Stimulated activated CD8-positive, alpha-beta memory T cell treated with anti-CD3 and anti-CD28 coated beads, Interleukin-15, amount 100 ng/mL, for 24 hours (primary cell): ENCODE measurements at places on chromosomes 6 and 20.

- DNase-seq: no peak
Measured at GRCh38 chr6:17280138-17280537, 1.0 kb upstream of the RBM24 start.

DNA sequence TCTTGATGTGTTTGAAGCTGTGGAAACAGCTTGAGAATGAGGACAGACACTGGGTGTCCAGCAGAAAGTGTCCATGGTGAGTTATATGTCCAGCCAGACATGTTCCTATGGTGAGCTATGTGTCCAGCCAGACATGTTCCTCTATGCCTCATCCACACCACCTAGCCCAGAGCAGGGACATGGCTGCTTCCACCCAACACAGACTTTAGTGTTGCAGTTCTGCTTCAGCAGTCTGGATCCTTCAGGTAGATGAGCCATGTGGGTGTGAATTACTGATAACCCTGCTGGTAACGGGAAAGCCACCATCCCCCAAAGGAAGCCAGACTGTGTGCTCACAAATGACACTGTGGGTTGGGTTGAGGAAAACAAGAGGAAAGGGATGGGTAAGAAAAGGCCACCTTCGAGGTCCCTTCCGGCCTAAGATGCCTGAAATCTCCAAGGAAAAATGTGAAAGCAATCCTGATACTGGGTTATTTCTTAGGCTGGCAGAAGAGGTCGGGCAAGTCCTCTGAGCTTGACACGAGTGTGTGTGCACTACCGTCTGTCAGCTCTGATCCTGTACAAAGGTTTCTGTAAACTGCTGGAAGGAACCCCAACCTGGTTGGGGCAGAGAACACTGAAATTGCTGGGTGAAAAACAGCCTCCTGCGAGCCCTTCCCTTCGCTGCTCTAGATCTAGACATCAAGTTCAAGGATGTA is 77.8 kb downstream of the NINL start:
- no peak for DNase-seq

- DNase-seq: no peak
Measured at GRCh38 chr6:3253597-3253961, 5.2 kb upstream of the PSMG4 start.

DNA sequence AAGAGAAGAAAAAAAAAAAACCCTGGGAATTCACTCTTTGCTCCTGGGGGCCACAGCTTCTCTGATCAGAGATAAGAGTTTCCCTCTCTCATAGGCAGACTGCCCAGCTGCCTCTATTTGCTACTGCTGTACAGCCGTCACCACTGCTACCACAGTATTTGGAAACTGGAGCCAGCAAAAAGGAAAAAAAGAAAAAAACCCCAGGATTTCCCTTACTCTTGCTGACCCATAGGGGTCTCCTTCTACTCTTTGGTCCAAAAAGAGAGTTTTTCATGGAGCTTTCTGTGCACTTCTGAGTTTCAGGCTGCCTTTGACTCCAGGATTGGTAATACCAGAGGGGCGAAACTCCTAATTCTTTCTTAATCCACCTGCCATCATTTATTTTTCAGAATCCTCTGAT is 89.7 kb downstream of the MDGA1 start:
- no peak for DNase-seq

GRCh38 chr6:19895866-19896692 is 58.9 kb downstream of the ID4 start:
- DNase-seq: no peak

DNA sequence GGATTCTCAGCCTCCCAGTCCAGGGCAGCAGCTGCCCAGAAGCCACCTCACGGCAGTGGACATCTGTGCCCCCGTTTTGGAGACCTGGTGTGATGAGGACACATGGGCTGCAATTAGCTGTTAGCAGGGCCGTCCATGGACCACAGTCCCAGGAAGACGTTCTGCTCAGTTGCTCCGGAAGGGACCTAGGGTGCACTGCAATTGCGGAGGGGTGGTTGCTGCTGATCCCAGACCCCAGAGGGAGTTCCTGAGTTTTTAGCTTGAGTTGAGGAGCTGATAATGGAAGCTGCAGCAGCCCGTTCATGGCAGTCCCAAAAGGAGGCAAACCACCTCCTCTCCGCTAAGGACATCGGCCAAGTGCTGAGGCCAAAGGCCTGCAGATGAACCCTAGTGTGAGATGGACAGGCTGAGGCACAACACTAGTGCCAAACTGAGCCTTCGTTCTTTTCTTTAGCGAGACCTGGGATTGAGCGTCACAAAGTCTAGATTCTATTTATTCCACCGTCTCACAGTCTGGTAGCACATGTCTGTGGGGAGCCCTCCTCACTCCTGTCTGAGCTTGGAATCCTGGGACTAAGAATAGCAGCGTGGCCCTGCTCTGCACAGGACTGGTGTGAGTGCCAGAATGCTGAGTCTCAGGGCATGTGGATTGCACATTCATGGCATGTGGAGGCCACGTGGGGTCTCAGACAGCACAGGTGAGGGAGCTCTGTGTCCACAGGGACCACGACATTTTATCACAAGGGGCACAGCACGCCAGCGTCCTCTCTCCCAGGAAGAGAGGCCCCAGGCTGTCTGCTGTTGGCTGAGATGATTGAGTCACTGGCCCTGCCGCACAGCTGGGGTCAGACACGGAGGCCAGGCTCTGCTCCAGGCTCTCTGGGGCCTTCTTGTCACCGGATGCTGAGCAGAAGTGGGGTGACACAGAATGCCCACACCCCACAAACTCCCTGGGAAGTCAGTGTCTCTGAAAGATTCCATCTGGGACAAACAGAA is 113.4 kb downstream of the PSMB1 start:
- no peak for DNase-seq

GRCh38 chr20:6120491-6120988 is 2.3 kb downstream of the FERMT1 start:
- no peak for DNase-seq

DNA sequence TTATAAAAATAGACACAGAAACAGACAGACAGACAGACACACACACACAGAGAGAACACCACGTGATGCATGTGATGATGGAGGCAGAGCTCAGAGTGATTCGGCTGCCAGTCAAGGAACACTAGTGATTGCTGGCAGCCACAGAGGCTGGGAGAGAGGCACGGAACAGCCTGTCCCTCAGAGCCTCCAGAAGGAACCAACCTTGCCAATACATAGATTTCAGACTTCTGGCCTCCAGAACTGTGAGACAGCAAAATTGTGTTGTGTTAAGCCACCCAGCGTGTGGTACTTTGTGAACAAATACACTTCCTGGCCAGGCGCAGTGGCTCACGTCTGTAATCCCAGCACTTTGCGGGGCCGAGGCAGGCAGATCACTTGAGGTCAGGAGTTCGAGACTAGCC is 9.5 kb upstream of the PARD6B start:
- no peak for DNase-seq

DNA sequence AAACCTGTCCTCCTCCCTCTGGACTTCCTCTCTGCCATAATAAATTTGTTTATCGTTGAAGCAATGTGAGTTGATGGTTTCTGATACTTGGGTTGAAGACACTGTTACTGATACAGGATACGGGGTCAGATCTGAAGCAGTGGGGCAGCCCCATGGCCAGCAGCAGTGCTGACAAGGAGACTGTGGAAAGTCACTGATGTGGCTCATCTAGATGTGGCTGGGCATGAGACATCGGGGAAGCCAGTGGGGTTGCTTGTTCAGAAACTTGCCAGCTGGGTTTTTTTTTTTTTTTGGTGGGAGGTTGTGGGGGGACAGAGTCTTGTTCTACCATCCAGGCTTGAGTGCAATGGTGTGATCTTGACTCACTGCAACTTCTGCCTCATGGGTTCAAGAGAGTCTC is 2.6 kb upstream of the BPI start:
- DNase-seq: no peak

- no peak for DNase-seq
Measured at GRCh38 chr6:1856381-1856780, 246.7 kb downstream of the FOXC1 start.

- DNase-seq: no peak
Measured at GRCh38 chr20:51347831-51348230, 194.7 kb downstream of the NFATC2 start.

- no peak for DNase-seq
Measured at GRCh38 chr20:653590-654416, 803 bp upstream of the SRXN1 start.

DNA sequence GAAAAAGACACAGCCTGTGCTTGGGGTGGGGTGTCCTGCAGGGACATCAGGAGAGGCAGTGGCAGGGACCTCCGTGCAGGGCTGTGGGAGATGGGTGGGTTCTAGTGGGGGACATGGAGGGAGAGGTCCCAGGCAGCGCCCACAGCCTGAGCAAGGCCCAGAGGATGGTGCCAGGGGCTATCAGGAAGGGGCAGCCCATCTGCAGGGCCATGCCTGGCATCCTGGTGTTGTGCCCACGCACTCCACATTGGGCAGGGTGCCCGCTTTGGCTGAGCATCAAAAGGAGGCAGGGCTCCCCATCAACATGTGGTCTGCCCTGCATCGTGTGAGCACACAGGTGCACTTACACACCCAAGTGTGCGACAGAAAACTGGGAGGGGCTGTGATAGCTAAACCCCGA is 184.3 kb upstream of the SNX9 start:
- DNase-seq: no peak

DNA sequence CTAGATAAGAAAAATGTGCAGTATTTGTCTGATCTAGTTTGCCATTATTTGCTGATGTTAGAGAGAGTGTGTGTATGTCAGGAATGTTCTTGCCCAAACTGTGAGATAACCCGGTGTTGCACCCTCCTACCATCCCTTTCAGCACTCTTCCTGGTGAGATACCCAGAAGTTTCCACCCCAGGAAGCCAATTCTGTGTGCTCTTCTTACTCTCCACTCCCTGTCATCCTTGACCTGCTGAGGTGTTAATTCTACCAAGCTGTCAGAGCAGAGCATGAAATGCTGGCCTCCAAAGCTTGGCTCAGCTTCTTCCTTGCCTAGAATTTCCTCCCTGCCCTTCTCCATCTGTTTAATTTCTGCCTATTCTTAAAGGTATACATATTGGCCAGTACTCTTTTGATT is 237.3 kb upstream of the CNR1 start:
- DNase-seq: no peak

DNA sequence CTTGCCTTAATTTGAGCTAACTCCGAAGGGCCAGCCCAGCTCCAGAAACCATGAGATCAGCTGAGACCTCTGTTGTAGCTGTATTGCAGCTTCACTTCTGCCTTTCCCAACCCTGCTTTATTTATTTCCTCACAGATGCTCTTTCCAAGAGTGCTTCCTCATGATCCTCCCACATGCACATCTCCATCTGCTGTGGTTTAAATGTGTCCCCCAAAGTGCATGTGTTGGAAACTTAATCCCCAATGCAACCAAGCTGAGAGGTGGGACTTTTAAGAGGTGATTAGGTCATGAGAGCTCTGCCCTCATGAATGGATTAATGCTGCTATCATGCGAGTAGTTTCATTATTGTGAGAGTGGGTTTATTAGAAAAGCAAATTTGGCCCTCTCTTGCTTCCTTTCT is 164.4 kb upstream of the TAB2 start:
- DNase-seq: no peak

DNA sequence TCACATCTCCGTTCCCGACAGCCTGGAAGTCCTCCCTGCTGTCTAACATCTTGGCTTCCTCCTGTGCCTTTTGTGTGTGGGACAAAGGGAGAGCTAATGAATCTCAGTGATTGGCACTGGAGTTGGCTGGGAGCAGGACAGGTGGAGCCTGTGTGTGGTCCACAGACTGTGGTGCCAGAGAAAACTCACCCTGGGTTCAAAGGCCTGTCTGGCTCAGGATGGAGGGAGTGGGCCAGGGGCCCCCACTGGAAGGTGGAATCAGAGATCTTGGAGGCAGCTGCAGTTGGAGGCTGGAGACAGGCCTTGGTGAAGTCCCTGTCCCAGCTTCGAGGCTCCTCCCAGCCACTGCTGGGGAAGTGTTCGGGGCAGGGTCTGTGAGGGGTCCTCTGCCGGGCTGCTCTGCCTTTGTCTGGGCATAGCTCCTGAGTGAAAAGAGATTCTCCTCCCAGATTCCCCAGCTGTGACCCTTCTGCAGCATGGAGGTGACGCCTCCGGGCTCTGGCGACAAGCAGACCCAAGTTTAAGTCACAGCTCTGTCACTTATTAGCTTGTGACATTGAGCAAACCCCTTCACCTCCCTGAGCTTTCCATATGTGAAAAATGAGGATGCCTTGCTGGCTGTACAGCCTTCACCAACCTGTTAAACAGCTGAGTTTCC is 13.9 kb upstream of the ITPR3 start:
- DNase-seq: no peak

DNA sequence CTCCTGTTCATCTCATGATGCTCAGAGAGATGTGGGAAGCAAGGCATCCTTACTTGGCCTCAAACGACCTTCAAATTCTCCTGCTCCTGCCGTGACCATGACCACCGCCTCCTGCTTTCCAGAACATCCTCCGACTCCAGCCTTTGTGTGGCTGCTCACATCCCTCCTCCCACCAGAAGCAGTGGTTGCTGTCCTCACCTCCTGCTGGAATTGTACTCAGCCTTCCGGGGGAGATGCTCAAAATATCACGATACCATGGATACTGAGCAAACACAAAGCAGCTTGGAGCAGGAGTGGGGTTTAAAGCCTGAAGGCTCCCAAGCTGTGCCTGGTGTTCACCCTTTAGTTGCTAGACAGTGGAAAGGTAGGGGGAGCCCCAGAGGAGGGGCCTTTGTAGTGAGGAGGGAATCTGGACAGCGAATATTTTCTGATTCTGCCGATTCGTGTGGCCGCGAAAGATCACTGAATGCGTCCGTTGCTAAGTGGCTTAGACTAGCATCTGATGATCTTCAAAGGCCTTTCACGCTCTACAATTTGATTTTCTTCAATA is 9.3 kb upstream of the DUSP22 start:
- no peak for DNase-seq

DNA sequence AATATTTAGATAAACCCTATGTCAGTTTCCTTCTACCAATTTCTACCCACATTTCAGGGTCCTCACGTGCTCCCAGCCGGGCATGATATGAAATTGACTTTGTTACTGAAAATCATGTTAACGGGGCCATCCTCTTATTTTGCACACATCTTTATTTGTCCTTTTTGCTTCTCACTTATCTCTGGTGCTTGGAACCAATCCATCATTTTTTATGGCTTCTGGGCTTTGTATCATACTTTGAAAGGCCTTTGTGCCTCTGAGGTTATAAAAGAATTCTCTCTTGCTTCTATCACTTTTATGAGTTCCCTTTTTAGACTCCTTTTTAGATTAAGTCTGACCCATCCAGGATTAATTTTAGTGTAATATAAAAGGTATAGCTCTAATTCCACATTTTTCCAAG is 117.1 kb upstream of the PRND start:
- DNase-seq: no peak

- DNase-seq: no peak
Measured at GRCh38 chr6:56938649-56939191, 16.2 kb upstream of the BEND6 start.

DNA sequence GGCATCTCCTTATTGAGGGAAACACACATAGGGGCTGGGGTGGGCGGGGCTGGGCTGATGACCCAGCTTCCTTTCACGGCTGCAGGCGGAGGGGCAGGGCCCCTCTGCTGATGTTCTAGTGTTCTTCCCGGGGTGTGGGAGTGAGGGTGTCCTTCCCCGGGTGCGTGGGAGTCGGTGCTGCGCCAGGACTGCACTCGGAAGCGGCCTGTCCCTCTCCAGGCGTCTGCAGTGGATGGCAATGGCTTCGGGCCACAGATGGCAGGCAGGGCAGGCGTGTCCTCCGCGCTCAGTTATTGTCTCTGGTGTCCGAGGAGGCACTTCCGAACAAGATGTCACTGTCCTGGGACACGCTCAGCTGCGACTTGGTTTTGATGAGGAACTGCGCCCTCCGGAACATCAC is 19.2 kb downstream of the KCNG1 start:
- no peak for DNase-seq
